ENCODE measurements at places on chromosomes 2 and 18.

DNA sequence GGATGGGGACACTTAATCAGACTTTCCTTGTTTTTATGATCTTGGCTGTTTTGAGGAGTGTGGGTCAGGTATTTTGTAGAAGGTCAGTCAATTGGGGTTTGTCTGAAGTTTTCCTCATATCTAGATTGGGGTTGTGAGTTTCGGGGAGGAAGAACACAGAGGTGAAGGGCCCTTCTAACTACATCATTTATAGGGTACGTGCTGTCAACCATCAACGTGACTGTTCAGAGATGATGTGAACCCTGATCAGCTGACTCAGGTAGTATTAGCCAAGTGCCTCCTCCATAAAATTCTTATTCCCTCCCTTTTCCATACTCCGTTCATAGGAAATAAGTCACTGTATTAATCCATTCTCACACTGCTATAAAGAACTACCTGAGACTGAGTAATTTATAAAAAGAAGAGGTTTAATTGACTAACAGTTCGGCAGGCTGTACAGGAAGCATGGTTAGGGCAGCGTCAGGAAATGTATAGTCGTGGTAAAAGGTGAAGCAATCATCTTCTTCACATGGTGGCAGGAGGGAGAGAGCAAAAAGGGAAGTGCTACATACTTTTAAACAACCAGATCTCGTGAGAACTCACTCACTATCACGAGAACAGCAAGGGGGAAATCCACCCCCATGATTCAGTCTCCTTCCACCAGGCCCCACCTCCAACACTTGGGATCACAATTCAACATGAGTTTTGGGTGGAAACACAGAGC, 547.1 kb upstream of the LINC00305 start:
- no peak for DNase-seq

GRCh38 chr2:232877940-232878511, 8.0 kb downstream of the SNORC start:
- DNase-seq: no peak

GRCh38 chr2:182744490-182744889, 28.4 kb downstream of the DNAJC10 start:
- DNase-seq: no peak

- no peak for DNase-seq
Measured at GRCh38 chr18:22494771-22495170, 77.1 kb upstream of the CTAGE1 start.

- no peak for DNase-seq
Measured at GRCh38 chr18:8974279-8974678, 128.2 kb upstream of the NDUFV2 start.

DNA sequence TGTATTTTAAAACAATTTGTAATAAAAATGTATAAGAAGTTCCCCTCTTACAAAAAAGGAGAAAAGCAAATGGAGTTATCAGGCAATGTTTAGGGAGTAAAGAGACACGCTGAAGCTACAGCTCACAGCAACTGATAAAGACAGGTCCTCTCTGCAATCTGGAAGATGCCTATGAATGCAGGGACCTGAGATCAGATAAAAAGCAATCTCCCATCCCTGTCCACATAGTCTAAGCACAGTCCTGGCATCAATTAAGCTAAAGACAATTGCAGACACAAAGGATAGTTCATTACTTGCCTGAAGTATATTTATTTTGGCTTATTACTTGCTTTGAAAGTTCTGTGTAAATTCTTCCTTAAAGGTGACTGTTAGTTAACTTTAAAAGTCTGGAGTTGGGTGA, 5.0 kb downstream of the EIF2AK3 start:
- no peak for DNase-seq

DNA sequence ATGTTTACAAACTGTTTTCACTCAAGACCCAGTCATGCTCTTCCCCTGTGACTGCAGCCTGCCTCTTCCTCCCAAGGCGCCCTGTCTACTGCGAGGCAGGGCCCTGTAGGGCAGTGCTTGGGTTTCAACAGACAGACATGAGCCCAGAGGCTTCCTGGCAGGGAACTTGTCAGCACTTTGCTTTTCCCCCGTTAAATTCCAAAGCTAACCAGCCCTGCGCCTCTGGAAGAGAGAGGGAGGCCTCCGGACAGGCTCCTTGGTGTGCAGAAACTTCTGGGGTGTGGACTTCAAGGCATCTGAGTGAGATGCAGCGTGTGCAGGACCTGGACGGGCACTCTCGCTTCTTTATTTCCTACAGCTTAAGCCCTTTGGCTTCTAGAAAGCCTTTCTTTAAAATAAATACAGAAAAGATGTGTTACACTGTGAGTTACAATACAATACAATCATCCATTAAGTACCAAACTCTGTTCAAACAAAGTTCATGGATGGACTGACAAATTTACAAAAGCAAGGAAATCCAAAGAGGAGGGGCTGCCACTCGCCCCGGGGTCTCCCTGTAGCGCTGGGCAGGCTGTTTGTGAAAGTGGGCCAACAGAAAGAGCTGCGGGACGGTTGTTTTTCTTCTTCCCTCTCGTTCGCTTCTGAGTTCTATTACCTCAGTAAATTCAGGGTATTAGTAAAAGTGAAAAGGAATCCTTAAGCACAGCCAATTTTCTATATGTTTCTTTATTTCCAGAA, 8.8 kb upstream of the ZNF516 start:
- DNase-seq: no peak

DNA sequence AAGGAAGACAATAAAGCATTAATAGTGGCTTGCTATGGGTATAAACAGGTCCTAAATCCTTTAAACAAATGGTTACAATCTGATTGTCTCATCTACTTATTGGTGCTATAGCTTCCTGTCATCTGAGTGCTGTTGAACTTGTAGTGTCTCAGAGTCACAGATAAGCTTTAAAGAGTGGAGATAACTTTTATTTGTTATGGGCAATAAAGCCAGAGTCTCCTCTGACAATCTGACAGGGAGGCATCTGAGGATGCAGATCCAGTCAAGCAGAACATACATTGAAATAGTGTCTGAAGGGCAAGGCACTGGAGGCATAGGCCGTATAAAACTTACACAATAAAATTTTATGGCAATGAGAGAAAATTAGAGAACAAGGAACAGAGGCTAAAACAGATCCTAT, 1132.4 kb upstream of the CDH2 start:
- no peak for DNase-seq

DNA sequence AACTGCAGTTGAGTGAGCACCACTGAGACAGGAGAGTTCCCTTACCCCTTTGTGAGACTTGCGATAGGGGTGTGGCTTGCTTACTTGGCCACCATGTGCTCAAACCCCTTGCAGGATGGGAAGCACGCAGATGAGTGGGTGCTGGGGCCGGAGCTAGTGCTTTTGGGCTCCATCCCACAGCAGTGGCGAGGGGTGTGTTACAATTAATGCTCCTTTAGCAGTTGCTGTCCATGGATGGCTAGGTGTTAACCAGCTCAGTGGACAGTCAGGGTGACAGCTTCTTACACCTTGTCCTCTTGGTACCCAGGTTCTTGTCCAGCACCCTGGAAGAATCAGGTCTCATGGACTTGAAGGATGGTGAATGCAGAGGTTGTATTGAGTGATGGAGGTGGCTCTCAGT, 103.9 kb downstream of the SH3RF3 start:
- no peak for DNase-seq

GRCh38 chr2:20600756-20601325, 50.1 kb downstream of the HS1BP3 start:
- DNase-seq: no peak

DNA sequence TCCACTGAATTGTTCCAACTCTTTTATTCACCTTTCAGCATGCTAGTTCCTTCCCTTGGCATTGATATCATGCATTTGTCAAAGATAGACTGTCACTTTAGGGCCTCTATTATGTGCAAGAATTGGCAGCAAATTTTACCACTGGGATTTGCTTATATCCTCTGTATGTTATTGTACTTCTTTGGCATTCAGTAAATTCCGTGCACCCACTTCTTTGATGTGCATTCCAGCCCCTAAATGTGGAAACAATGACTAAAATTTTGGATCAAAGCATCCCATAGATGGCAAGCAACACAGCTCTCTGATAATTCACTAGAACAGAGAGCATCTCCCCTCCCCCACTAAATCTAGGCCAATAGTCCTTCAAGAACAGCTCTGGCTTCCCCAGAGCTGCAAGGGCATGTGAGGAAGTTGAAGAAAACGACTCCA, 399.0 kb upstream of the HNRNPA3 start:
- no peak for DNase-seq

DNA sequence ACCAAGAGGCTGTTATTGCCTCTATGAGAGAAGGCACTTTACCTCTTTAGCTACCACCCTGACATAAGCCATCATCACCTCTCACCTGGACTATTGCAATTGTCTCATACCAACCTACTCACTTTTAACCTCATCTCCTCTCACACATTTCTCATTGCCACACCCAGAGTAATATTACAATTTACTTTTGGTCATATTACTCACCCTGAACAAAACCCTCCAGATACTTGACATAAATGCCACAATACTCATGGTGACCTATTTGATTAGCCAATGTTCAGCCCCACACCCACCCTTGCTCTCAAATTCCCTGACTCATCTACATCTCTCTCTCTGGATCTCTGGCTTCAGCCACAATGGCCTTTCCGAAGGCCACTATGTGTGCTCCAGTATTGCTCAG, 90.9 kb upstream of the CDH7 start:
- DNase-seq: no peak

GRCh38 chr18:79046522-79046921, 22.7 kb upstream of the ATP9B start:
- no peak for DNase-seq

GRCh38 chr2:96716388-96716787, 23.5 kb downstream of the LMAN2L start:
- no peak for DNase-seq

- no peak for DNase-seq
Measured at GRCh38 chr2:233976087-233976486, 58.9 kb downstream of the TRPM8 start.

DNA sequence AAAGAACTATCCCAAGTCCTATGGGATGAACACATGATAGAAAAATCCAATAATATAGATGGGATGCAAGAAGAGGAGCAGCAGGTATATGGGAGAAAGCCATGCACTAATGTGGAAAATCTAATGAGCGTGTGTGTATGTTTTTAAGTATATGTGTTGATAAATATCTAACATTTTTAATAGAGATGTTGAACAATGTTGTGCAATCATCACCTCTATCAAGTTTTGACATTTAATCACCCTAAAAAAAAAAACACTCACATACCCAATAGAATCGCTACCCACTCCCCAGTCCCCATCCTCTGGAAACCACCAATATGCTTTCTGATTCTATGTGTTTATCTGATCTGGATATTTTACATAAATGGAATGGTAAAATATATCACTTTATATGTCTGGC, 983.7 kb downstream of the SUCLG1 start:
- no peak for DNase-seq

- no peak for DNase-seq
Measured at GRCh38 chr2:109438773-109439389, 174.9 kb downstream of the SEPTIN10 start.

DNA sequence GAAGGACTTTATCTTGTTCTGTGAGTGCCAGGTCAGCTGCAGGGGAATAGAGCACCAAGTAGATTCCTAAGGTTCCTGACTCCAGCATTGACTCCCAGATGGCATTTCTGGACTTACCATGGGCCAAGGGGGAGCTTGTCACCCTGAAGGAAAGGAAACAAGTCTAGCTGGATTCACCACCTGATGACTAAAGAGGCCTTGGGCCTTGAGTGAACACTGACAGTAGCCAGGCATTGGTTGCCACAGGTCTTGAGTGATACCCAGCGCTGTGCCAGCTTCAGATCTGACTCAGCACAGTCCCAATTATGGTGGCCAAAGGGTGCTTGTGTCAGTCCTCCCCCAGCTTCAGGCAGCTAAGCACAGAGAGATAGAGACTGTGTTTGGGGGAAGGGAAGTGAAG, 40.1 kb upstream of the CAPN13 start:
- no peak for DNase-seq

DNA sequence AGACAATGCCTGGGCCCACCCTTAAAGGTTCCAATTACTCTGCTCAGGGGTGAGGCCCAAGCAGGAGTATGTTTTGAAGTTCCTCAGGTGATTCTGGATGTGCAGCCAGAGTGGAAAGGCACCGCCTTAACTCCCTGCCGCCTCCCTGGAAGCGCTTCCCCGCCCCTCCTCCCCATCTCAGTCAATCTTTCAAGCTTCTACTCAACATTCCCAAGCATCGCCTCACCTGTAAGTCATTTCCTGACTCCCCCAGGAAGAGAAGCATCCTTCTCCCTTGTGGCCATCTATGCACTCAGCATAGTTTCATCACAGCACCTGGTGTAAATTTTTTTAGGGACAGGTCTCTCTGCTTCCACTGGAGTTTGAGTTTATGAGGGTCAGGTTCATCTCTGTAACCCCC, 67.5 kb downstream of the MYL12B start:
- no peak for DNase-seq

GRCh38 chr2:106140913-106141312, 53.2 kb downstream of the UXS1 start:
- no peak for DNase-seq

- DNase-seq: no peak
Measured at GRCh38 chr2:233336541-233336940, 17.8 kb upstream of the DGKD start.

DNA sequence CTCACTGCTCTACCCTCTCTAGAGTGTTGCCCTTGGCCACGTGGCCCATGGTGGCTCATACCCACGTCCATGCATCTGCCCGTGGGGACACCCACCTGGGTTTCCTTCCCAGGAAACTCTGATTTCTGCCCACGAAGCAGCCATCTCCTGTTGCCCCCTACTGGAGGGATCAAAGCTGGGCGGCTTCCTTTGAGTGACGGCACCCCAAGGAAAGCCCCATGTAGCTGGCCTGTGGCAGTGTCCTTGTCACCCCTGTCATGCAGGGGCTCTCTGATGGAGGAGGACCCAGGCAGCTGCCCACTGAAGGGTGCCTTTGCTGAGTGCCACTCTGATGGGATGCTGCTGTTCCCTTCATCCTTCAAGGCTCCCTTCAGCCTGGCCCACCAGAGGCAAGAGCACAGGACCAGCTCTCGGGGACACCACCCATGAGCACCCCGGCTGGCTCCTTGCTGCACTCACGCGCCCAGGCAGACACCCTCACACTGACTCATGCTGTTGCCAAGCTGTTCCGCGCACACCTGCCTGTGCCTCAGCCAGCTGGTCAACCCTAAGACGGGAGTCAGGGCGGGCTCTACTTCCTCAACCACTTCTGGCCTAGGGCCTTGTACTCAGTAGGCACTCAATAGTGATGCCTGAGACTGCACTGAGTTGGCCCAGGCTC, 101.1 kb downstream of the CTIF start:
- no peak for DNase-seq

GRCh38 chr2:106885971-106886915, at the start of gene ST6GAL2:
Gene ST6GAL2 (minus strand): TSS chr2:106886167. CDS start chr2:106843977, 42,190 bp downstream.
- DNase-seq: no peak

- DNase-seq: no peak
Measured at GRCh38 chr2:183088061-183088460, 9.5 kb downstream of the DUSP19 start.

GRCh38 chr2:27736890-27737204, 34.7 kb upstream of the MRPL33 start:
- no peak for DNase-seq

- DNase-seq: no peak
Measured at GRCh38 chr2:108215794-108216211, 24.0 kb upstream of the SULT1C3 start.
